Heart left ventricle (tissue), 16 donors: ENCODE measurements at places on chromosomes 4 and X. TPM values are rescaled to one million over a fixed set of nuclear protein-coding genes. Genes with fewer than 3 reads are reported as not detected.

Gene MAGEA10
- polyA plus RNA-seq = not detected

Gene PCDH19
- 0.26 TPM for polyA plus RNA-seq

Gene CSAG2
- polyA plus RNA-seq = not detected

Gene SPIN4
- polyA plus RNA-seq = 0.50 TPM

Gene ASB11
- polyA plus RNA-seq = 21.0 TPM

Gene UBA6
- 17.2 TPM for polyA plus RNA-seq

Gene PFKFB1
- polyA plus RNA-seq = 0.11 TPM

Gene XKRX
- 0.10 TPM for polyA plus RNA-seq

Gene ATP8A1
- polyA plus RNA-seq = 6.4 TPM

- no peak for DNase-seq
Observed at GRCh38 chr4:35151816-35152572, 1092.3 kb downstream of the ARAP2 start.

DNA sequence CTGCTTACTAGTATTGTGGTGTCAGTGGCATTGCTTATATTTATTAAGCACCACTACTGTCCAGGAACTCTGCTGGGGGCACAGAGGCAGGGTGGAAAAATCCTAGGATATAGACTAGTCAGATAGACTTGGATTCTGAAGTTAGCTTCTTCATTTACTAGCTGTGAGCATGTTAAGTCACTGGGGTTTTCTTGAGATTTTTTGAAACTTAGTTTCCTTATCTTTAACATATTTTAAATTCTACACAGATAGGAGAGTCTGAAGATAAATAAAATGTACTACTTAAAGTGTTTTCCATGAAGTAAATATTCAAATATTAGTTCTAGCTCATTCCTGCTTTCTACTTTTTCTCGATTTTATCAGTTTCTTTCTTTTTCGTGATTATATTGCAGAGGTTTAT lies 196.9 kb upstream of the GRID2 start:
- no peak for DNase-seq

DNA sequence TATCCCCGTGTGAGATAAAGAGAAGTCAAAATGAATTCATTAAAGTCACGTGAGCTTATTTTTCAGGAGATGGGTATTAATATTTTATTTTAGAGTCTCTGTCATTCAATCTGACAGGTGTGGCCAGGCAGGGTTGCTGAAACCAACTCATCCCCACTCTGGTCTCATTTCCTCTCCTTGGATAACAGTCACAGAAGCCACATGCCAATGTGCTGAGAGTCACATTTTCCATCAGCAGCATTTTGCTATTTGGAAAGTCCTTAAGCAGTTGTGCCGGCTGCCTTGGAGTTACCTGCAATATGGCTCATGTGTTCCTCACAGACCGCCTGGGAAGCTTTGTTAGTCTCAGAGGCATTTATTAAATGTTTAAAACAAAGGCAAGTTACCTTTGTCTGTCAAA lies 302.3 kb downstream of the DCHS2 start:
- no peak for DNase-seq

DNA sequence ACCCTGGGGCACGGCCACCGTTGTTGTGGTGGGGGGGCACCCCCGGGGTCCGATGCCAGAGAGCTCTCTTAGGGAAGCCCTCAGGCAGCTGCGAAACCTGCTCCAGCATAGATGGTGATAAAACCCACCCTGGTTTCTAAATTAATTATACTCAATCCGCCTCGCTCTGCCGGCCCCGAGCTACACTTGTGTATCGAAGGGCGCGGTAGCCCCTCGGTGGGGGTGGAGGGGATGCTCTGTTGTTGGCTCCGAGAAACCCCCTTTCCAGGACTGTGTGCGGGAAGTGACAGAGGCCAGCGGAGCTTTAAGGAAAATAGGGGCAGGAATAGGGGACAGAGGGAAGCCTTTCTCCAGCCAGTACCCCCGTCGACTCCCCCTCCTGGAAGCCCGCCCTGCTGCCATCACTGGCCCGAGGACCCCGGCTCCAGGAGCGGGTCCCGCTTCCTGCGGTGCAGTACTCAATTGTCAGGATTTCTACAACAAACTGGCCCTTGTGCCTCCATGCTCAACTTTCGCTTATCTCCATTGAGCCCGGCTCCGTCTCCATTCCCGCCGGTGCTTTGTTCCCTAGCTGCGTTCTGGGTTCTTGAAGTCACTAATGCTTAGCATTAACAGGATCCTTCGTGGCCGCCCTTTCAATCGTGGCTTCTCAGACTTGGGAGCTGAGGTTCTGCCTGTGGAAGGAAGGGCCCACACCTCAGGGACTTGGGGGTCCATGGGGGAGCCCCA lies 408.2 kb downstream of the BCOR start:
- no peak for DNase-seq

GRCh38 chr4:98505992-98506391 lies 152.4 kb downstream of the TSPAN5 start:
- DNase-seq = no peak

- no peak for DNase-seq
Observed at GRCh38 chrX:63661676-63662075, 123.3 kb downstream of the ARHGEF9 start.

DNA sequence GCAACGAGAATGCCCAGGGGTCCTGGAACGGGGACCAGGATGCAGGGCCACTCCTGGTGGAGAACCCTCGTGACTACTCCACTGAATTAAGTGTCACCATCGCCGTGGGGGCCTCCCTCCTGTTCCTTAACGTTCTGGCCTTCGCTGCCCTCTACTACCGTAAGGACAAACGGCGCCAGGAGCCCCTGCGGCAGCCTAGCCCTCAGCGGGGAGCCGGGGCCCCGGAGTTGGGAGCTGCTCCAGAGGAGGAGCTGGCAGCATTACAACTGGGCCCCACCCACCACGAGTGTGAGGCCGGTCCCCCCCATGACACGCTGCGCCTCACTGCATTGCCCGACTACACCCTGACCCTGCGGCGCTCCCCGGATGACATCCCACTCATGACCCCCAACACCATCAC lies 24.9 kb downstream of the NLGN3 start:
- no peak for DNase-seq

DNA sequence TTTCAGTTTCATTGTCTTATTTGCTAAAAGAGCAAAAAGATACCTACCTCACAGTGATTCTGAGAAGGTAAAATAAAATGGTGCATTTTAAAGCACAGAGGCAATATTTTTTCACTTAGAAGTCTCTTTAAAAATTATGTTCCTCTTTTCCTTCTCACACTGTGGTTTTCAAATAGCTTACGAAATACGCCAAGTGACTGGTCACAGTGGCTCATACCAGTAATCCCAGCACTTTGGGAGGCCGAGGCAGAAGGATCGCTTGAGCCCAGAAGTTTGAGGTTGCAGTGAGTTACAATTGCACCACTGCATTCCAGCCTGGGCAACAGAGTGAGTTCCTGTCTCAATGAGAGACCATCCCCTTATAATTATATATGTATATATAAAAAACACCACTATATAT lies 372.6 kb downstream of the FBXO8 start:
- DNase-seq = no peak

DNA sequence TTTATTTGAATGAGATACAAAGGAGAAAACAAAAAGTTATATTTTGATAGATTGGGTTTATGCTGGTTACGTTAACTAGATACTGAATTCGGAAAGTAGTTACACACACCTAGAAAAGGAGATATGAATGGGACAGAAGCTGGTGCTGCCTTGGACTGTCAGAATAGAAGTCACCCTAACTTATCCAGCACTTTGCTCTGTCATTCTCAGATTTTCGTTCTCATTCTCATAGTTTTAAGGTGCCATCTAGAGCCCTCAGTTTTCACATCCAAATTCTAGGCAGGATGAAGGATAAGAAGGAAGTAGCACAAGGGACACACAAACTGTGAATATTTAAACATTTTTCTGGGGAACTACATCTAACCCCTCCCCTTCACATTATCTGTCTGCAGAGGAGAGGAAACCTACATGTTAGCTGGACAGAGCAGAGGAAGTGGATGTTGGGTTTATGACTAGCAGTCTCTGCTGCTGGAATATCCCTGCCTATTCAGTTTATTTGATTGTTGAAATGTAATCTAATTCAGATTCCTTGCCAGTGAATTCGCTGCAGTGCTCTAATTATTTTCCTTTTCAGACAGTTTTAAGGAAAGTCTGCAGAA lies 521.9 kb downstream of the FAT4 start:
- no peak for DNase-seq

- no peak for DNase-seq
Observed at GRCh38 chr4:68476191-68476590, 28.9 kb downstream of the TMPRSS11E start.

DNA sequence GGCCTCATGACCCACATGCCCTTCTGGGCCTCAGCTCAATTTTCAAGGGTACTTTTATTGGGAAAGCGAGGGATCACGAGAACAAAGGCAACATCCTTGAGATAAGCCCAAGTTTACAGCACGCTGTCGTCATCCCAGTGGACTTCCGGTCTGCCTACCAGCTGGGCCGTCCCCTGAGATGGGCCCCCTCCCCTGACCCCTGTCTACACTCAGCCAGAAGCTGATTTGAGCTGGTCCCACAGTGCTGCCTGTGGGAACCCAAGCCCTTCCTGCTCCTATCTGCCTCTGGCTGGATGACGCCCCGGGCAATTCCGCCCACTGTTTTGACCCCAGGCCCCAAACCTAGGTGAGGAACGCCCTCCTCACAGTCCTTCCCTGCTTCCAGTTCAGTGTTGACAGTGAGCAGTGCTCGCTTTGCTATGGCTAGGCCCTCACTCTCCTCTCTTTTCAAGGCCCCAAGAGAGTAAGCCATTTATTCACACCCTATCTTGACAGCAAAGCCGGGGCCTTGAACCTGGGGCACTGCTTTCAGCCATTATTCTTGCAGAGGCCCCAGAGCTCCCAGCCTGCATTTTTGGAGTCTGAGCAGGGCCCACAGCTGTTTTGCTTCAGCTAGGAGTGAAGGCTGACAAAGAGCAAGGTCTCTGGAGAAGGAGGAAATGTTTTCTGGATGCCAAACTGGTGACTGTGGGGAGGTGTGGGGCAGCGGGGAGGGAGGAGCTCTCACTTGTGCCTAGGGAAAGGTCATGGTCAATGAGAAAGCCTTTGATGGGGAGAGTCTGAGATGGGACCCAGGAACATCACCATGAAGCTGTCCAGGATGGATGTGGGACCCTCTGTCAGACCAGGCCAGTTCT lies 164.6 kb upstream of the BCOR start:
- no peak for DNase-seq

DNA sequence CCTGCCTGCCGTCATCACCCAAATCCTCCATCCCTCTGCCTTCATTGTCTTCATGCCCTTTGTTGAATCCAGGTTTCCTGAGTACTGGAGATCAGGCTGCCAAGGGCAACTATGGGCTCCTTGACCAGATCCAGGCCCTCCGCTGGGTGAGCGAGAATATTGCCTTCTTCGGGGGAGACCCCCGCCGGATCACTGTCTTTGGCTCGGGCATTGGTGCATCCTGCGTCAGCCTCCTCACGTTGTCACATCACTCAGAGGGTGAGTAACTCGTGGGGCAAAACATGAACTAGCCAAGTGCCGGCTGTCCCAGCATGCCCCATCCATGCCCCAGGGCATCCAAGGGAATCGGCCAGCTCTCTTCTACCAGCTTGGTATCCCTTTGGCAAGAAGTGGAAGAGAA lies 19.4 kb downstream of the NLGN3 start:
- DNase-seq = no peak

- DNase-seq = no peak
Observed at GRCh38 chr4:87624698-87625097, 16.4 kb downstream of the DSPP start.

GRCh38 chr4:177190995-177191580 lies 118.6 kb upstream of the NEIL3 start:
- DNase-seq = no peak

DNA sequence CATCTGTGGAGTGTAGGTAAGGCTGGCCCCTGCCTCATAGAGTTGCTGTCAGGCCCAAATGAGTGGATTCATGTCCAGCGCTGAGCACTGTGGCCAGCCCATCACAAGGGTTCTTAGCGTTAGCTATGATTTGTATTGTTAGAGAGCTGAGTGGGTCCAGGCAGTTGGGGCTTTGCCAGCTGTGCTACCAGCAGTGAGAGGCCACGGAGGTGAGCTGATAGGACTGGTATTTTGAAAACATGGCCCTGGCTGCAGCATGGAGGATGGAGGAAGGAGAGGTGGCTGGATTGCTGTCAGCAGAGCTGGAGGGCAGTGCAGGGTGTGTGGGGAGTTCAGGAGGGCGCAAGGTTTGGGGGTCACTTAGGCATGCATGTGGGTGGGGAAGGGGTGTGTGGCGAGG lies 69.8 kb downstream of the PSAPL1 start:
- DNase-seq = no peak
